H4 (cell line): ENCODE measurements at places on chromosomes 5 and 9. TPM values are rescaled to one million over a fixed set of nuclear protein-coding genes. Genes with fewer than 3 reads are reported as not detected.

The LYRM7 gene
- 3.7 and 8.2 TPM in 2 replicates for total RNA-seq

The PPP2R2B gene
- total RNA-seq: 0.62 and 2.1 TPM in 2 replicates

The NMUR2 gene
- not detected in 2 replicates for total RNA-seq

The LCN1 gene
- not detected in 2 replicates for total RNA-seq

The PCDHGC4 gene
- 0.10 TPM in 1 of 2 replicates, not detected in the other for total RNA-seq

The CYSRT1 gene
- 0.14 and 0.37 TPM in 2 replicates for total RNA-seq

The CCL27 gene
- not detected in 2 replicates for total RNA-seq

The MLLT3 gene
- 8.9 and 10.2 TPM in 2 replicates for total RNA-seq

The SOWAHA gene
- total RNA-seq: 0.08 TPM in 1 of 2 replicates, not detected in the other

The FAM163B gene
- not detected in 2 replicates for total RNA-seq

The ADAMTS2 gene
- total RNA-seq: 0.21 and 1.2 TPM in 2 replicates

The WNT8A gene
- not detected in 2 replicates for total RNA-seq

The GRXCR2 gene
- total RNA-seq: not detected in 2 replicates

The C1QTNF3 gene
- 0.17 and 0.76 TPM in 2 replicates for total RNA-seq

The ZFP62 gene
- 22.6 and 27.7 TPM in 2 replicates for total RNA-seq

The IL3 gene
- total RNA-seq: not detected in 2 replicates

The PNPLA7 gene
- 0.14 TPM in 1 of 2 replicates, not detected in the other for total RNA-seq

The GRIN3A gene
- 0.04 TPM in 1 of 2 replicates, not detected in the other for total RNA-seq

The PMPCA gene
- total RNA-seq: 44.4 and 64.2 TPM in 2 replicates

The PCDHA11 gene
- total RNA-seq: 5.0 and 7.7 TPM in 2 replicates

The SGCD gene
- 0.12 TPM in 1 of 2 replicates, not detected in the other for total RNA-seq

The FOXD4L6 gene
- total RNA-seq: 0.14 TPM in 1 of 2 replicates, not detected in the other

The PCDHGA7 gene
- 0.27 and 0.29 TPM in 2 replicates for total RNA-seq

The TNFSF8 gene
- total RNA-seq: not detected in 2 replicates

The PCDHB13 gene
- total RNA-seq: 1.2 and 2.0 TPM in 2 replicates

The PFN3 gene
- total RNA-seq: not detected in 2 replicates

The SPATA31E1 gene
- total RNA-seq: not detected in 2 replicates

The PCDHB11 gene
- 4.5 and 5.6 TPM in 2 replicates for total RNA-seq

The CCDC180 gene
- 0.14 TPM in 1 of 2 replicates, not detected in the other for total RNA-seq

The ELOVL7 gene
- 8.6 and 10.4 TPM in 2 replicates for total RNA-seq

The ZFAND5 gene
- total RNA-seq: 170 and 179 TPM in 2 replicates

The RRAGA gene
- 29.4 and 59.0 TPM in 2 replicates for total RNA-seq

The LOX gene
- 16.3 and 19.2 TPM in 2 replicates for total RNA-seq

The CETN3 gene
- 25.8 and 26.0 TPM in 2 replicates for total RNA-seq

The SPINK13 gene
- not detected in 2 replicates for total RNA-seq

The FOXD4L5 gene
- not detected in 2 replicates for total RNA-seq

The GABRB2 gene
- 0.64 and 0.81 TPM in 2 replicates for total RNA-seq

The OTULINL gene
- 1.1 and 1.2 TPM in 2 replicates for total RNA-seq

The IFNA13 gene
- not detected in 2 replicates for total RNA-seq

The NXNL2 gene
- total RNA-seq: not detected in 2 replicates

The SLC46A2 gene
- total RNA-seq: not detected in 2 replicates

The LMX1B gene
- total RNA-seq: 0.15 and 0.64 TPM in 2 replicates

The SPATA31A3 gene
- total RNA-seq: not detected in 2 replicates

The TIMD4 gene
- total RNA-seq: not detected in 2 replicates

The TTLL11 gene
- total RNA-seq: 1.2 and 2.0 TPM in 2 replicates

The C6 gene
- total RNA-seq: not detected in 2 replicates

The ANKRA2 gene
- total RNA-seq: 10.8 and 11.7 TPM in 2 replicates

The PCDHB15 gene
- total RNA-seq: 0.16 and 2.1 TPM in 2 replicates

The BRINP1 gene
- not detected in 2 replicates for total RNA-seq

The GPR21 gene
- total RNA-seq: not detected in 2 replicates

The ORM2 gene
- total RNA-seq: 0.19 TPM in 1 of 2 replicates, not detected in the other

The SMIM27 gene
- total RNA-seq: 7.3 and 10.9 TPM in 2 replicates

The MELK gene
- total RNA-seq: 78.6 and 94.5 TPM in 2 replicates

The PCDHA1 gene
- total RNA-seq: 0.45 and 0.56 TPM in 2 replicates
